AG04450 (cell line): ENCODE measurements at places on chromosomes 13 and 19. TPM values are rescaled to one million over a fixed set of nuclear protein-coding genes. Genes with fewer than 3 reads are reported as not detected.

GRCh38 chr13:75052616-75053015 lies 429.4 kb downstream of the TBC1D4 start:
- DNase-seq, result no peak

DNA sequence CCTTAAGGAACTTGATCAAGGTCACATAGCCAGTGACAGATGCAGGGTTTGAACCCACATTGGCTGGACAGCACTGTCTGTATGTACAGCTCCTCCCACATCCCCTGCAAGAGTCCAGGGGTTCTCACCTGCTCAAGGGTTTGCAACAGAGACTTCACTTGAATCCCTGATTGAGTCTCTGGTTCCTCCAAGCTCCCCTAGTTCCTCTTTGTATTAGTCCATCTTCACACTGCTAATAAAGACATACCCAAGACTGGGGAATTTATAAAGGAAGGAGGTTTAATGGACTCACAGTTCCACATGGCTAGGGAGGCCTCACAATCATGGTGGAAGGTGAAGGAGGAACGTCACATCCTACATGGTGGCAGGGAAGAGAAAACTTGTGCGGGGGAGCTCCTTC lies 72.8 kb upstream of the CLDN10 start:
- DNase-seq, result no peak

DNA sequence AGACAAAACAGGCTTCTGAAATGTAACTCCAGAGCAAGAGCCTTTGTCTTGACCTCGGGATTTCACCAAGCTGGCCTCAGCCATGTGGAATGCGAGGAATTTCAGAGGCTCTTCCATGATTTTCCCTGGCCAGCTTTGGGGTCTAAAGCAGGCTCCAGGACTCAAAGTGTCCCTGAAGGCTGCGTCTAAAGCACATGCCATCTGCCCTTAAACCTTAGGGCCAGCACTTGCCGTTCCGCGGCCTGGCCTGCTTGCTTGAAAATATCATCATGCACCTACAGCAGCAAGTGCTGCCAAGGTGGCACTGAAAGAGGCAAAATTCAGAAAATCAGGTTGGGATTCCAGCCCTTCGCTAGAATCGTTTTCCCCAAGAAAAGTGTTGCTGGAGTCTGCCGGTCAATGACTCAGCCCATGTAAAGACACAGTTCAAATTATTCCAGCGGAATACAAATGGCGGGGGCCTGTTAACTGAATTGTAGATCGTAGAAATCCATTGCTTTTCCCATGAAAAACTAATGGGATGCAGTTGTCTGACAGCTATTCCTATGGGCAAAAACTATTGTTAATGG lies 105.7 kb upstream of the RAP2A start:
- DNase-seq, result peak; percentile 58

ELSPBP1 gene
- not detected in 2 replicates for polyA plus RNA-seq
